ENCODE measurements at places on chromosomes 3 and 15. TPM values are rescaled to one million over a fixed set of nuclear protein-coding genes. Genes with fewer than 3 reads are reported as not detected.

- H3K27ac ChIP-seq: no peak overlapping the region
- no peaks in the 10 kb centered on the region for H3K36me3 ChIP-seq
- H3K4me3 ChIP-seq: no peak overlapping the region
- H3K27me3 ChIP-seq: no peaks in the 10 kb centered on the region
Observed at GRCh38 chr3:69178082-69178481, 55.7 kb upstream of the LMOD3 start.

GRCh38 chr3:160125258-160125657 is 100.0 kb upstream of the C3orf80 start:
- H3K27me3 ChIP-seq: no peaks in the 10 kb centered on the region
- no peak for DNase-seq
- H3K27ac ChIP-seq: no peak overlapping the region
- no peaks in the 10 kb centered on the region for H3K4me1 ChIP-seq

MYRIP gene
- 2.6 TPM for total RNA-seq

TEX55 gene
- total RNA-seq: not detected

GABRR3 gene
- not detected for total RNA-seq
